CD4-positive, alpha-beta T cell treated with Interleukin-4 for 1 hour (primary cell): ENCODE measurements at places on chromosomes 13 and 19.

- no peak for DNase-seq
Measured at GRCh38 chr19:44848036-44848811, 2.1 kb downstream of the NECTIN2 start.

GRCh38 chr13:110341445-110342244 lies 34.6 kb downstream of the COL4A2 start:
- no peak for DNase-seq

DNA sequence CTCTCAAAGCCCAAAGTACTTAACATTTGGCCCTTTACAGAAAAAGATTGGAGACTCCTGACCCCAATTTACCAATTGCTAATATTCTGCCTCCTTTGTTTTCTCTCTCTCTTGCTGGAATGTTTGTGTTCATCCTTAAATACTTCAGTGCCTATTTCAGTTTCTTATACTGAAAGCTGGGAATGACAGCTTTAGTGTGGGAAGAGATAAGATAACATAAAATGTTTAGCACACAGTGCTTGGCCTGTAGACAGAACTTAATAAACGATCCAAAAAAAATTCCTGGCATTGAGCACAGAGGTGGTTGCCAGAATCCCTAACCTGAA lies 3.0 kb upstream of the PLEKHF1 start:
- no peak for DNase-seq

- no peak for DNase-seq
Measured at GRCh38 chr19:17997969-17998826, 9.8 kb upstream of the ARRDC2 start.

GRCh38 chr13:70890289-70890688 lies 782.0 kb upstream of the KLHL1 start:
- no peak for DNase-seq

GRCh38 chr13:113105032-113105920 lies at the start of gene F7:
Gene F7, plus strand, starts transcription at chr13:113105791. Its CDS starts 51 bp downstream, at chr13:113105842.
- no peak for DNase-seq

- no peak for DNase-seq
Measured at GRCh38 chr13:112999414-113000177, 30.6 kb downstream of the MCF2L start.

GRCh38 chr13:95216182-95216581 lies 85.1 kb downstream of the ABCC4 start:
- no peak for DNase-seq

- DNase-seq = no peak
Measured at GRCh38 chr19:1471010-1471514, 8.0 kb downstream of the C19orf25 start.

DNA sequence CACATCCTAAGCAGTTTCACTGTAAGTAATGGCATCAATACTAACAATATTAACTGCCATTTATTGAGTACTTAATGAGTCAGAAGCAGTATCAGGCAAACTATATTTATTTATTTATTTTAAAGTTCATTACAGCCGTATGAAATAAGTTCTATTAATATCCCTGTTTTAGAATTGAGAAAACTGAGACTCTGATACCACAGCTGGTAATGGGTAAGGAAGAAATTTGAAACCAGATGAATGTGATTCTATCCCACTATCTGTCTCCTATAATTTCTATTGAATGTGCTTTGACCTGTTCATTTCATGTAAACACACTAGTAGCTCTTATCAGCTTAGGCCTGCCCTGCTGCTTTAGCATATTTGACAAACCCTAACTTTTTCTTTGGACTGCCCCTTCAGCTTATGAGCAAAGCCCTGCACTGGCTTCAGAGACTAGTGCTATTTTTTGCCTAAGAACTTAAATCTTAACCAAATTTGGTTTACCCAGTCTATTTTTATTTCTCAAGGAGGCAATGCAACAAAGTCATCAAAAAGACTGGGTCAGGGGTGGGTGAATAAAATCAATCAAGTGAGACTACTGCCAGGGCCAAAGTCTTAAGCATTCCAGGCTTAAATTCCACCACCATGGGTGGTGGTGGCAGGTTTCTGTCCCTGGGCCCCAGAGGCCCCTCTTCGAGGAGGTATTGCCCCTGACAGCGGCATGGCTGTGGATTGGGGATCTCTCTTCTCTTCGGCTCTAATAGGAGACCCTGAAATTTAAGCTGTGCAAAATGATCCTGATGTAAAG lies 143.4 kb downstream of the DLEU7 start:
- DNase-seq = no peak

- DNase-seq = no peak
Measured at GRCh38 chr19:855566-856120, 3.5 kb downstream of the ELANE start.
